ENCODE measurements at places on chromosomes 11 and 22. TPM values are rescaled to one million over a fixed set of nuclear protein-coding genes. Genes with fewer than 3 reads are reported as not detected.
A peak's percentile ranks its signal among the peaks of the same experiment; 100 is the strongest.

GRCh38 chr11:13944911-13945425 is 17.6 kb upstream of the SPON1 start:
- DNase-seq: no peak
- H3K27ac ChIP-seq: no peak overlapping the region
- H3K27me3 ChIP-seq: no peaks in the 10 kb centered on the region
- no peaks in the 10 kb centered on the region for H3K36me3 ChIP-seq
- no peak overlapping the region for H3K4me3 ChIP-seq

Gene OLFML1
- not detected for total RNA-seq

DNA sequence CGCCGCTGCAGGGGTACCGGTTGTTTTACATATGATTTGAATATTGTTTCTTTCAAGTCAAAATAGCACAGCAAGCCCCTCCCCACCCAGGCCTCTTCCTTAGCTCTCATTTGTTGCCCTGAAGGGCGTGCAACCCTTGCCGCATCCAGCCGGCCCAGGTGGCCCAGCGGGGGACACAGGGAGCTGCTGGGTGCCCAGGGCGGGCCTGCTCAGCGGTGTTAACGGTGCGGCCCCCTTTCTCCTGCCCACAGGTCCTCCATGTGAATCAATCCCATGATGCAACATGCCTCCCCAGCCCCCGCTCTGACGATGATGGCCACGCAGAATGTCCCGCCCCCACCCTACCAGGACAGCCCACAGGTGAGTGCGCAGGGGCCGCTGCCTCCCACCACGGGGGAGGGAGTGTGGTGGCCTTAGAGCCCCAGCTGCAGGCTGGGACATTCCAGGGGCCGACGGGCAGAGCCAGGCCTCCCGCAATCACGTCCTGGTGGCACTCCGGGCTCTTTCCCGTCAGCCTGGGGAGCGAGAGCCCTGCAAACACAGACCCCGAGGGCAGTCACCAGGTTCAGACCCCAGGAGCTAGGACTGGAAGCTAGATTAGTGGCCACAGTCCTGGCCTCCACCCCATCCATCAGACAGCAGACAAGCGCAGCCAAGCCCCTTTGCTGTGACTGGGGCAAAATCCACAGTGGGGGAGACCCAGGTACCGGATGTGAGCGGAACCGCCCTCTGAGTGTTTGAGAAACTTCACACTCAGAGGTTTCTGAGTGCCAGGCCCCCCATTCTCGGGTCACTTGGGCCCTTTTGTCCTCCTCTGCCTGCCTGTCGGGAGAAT is 144.8 kb downstream of the FEZ1 start:
- no peaks in the 10 kb centered on the region for H3K4me1 ChIP-seq
- H3K27ac ChIP-seq: no peak overlapping the region
- DNase-seq: peak; percentile 55

DNA sequence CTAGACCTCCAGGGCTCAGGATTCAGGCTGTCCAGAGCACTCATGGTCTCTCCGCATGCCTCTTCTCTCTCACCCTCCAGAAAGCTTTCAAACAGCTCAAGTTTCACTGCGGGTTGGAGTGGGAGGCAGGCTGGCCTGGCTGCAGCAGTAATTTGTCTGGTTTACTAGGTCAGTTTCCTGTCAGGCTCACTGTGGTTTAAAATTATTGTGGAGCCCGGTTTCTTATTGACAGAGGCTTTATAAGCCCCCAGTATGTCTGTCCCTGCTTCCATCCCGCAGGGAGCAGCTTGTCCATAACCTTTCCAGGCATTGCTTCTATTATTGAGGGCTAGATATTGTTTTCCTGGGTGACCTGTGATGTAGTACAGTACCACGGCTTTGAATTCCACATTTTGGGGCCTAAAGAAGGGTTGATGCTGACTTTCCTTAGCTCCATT is 235.3 kb upstream of the SORL1-AS1 start:
- no peak overlapping the region for H3K4me3 ChIP-seq
- H3K4me1 ChIP-seq: peaks cover 12% of the 10 kb centered on the region
- H3K27me3 ChIP-seq: no peaks in the 10 kb centered on the region
- no peaks in the 10 kb centered on the region for H3K36me3 ChIP-seq

DNA sequence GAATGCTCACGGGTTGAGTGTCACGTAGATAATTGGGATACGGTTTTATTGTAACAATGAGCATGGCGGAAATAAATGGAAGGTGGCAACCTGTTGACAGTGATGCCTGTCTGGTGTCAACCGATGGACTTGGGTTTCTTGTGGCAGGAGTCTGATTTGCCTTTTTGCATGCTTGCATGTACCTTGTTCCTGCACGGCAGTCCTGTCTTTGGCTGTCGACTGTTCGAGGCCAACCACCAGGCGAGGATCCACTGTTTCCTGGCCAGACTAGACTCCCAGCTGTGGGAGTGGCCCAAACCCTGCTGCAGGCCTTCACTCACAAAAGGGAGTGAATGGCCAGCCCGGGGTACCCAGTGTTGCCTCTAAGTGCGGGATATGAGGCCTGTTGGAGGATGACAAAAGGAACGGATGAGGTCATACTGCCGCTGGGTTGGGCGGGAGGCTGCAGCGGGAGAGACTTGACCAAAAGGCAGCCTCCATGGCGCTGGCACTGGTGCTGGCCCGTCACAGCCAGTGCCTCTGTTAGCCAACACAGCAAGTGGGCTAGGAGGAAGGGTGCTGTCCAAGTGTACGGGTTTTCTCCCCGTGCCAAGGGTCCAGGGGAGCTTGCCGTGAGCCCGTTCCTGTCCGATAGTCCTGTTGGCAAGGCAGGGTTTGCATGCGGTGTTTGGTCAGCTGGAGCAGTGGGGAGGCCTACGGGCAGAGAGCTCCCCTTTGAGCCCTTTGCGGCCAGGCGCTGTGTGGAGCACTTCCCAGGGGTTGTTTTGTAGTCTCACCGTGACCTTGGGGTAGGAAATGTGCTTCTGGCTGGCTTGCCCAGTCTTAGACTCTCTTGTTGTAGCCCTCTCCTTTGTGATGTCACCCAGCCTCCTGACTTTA is 974 bp downstream of the DGCR8 start:
- H3K4me1 ChIP-seq: peaks cover 2% of the 10 kb centered on the region
- H3K27ac ChIP-seq: peak overlapping the region; percentile 70
- no peaks in the 10 kb centered on the region for H3K27me3 ChIP-seq
- H3K4me3 ChIP-seq: peak overlapping the region; percentile 94
- peaks cover 22% of the 10 kb centered on the region for H3K36me3 ChIP-seq

Gene NAALAD2
- total RNA-seq: 1.8 TPM

- H3K27ac ChIP-seq: no peak overlapping the region
- no peaks in the 10 kb centered on the region for H3K36me3 ChIP-seq
- no peak for DNase-seq
- no peaks in the 10 kb centered on the region for H3K4me1 ChIP-seq
These were observed 8.7 kb upstream of the CARD18 start for GRCh38 chr11:105148241-105148640.

Gene KRTAP5-7
- not detected for total RNA-seq

- no peaks in the 10 kb centered on the region for H3K4me1 ChIP-seq
- H3K27me3 ChIP-seq: no peaks in the 10 kb centered on the region
- H3K27ac ChIP-seq: no peak overlapping the region
These were observed 658 bp downstream of the ACY3 start for GRCh38 chr11:67649634-67650510.

DNA sequence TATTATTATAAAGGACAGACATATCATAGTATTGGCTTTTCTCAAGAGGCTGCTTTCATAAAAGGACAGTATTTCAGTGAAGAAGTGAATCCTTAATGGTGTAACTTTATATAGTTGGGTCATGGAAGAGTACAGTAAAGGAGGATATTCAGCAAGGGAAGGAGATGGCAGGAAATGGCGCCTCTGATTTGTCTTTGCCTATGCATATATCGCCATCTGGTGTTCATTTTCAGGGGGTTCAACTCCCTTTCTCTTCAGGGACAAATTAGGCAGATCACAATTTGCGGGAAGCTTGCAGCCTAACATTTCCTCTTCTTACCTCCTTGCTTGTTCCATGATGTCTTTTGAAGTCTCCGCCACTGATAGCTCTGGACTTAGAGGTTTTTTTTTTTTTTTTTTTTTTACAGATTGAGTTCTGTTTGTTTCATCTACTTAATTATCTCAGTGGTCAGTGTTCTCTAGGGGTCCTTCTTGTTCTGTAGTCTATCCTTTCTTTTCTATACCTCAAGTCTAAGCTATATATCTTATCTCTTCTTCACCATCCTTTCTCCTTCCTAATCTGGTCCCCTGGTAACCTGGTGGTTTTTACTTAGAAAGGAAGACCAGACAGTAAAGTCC is 21.8 kb upstream of the RRM1 start:
- H3K27ac ChIP-seq: no peak overlapping the region
- H3K27me3 ChIP-seq: no peaks in the 10 kb centered on the region
- no peaks in the 10 kb centered on the region for H3K4me1 ChIP-seq
- no peaks in the 10 kb centered on the region for H3K36me3 ChIP-seq

Gene RFPL2
- total RNA-seq: not detected

Gene OR51M1
- not detected for total RNA-seq
